GM10248 (cell line): ENCODE measurements at places on chromosomes 12 and 14.

DNA sequence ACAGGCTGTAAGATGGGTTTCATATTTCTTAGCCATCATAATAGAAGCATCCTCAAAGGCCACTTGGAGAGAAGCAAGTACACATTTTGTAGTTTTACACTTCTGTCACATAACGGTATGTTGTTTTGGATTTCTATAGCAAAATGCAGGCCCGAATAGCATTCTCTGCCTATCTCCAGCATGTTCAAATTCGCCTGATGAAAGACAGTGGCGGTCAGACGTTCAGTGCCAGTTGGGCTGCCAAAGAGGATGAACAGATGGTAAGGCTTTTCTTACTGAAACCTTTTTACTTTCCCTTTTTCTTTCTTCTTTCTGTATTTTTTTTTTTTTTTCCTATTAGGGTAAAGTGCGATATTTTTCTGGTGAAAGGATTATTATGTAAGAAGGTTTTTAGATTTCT is 110.5 kb downstream of the TTLL5 start:
- no peak for DNase-seq

GRCh38 chr12:63934936-63935335 is 90.4 kb downstream of the SRGAP1 start:
- no peak for DNase-seq

DNA sequence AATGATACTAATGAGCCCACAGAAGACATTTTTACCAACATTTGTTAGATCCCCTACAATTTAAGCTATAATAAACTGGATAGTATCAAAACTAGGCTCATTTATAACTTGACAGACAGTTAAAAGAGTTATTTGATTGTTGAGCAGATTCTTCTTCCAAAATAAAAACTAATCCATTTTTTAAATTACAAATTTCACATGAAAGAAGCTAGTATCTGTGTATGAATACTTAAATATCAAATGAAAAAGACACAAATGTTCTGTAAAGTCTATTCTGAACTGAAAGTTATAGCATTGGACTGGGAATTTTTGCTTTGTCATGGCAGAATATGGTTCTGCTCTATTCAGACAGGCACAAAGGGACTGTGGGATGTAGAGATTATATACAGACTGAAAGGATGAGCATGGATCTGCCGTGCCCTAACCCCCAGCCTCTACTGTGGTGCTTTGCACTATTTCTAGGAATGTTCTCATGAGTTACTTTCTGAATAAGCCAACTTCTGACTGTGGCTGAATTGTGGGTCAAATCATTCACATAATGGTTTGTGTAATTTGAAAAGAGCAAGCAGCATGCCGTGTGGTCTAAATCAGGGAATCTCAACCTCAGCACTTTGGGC is 352.7 kb downstream of the KCNH5 start:
- DNase-seq, result no peak

- DNase-seq, result no peak
Measured at GRCh38 chr14:36940476-36940875, 231.9 kb downstream of the SLC25A21 start.

DNA sequence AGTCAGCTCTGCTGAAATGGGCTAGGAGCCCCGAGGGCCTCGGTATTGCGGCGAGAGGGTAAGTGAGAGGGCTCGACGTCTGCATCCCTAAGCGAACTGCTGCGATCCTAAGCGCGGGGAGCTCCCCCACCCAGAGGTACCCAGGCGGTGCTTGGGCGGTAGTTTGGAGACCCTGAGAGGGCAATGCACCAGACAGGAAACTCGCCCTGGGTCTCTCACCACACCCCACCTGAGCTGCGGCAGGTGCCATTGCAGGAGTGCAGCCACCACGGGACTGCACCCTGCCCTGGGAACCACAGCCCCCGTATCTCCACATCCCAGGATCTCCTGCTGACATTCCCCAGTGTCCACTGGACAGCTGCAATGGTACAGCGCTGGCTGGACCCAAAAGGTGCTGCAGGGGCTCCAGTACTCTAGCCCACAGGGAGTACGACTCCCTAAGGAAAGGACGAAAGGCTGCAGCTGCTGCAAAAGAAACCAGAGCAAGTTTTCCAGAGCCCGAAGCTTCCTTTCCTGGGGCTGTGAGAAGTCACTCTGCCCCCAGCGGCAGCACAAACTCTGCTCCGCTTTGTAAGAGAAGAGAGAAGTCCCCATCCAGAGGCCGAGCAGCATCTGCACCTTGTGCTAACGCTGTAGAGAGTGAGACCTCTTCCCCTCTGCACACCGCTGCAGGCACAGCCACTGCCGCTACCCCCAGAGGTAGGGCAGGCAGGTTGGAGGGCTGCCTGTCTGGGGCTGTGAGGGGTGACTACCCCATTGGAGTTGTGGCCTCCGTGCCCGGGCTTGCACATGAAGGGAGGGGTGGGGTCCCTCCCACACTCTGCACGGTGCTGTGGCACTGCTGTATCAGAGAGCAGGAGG is 31.1 kb upstream of the MON2 start:
- peak; percentile 65 for DNase-seq

DNA sequence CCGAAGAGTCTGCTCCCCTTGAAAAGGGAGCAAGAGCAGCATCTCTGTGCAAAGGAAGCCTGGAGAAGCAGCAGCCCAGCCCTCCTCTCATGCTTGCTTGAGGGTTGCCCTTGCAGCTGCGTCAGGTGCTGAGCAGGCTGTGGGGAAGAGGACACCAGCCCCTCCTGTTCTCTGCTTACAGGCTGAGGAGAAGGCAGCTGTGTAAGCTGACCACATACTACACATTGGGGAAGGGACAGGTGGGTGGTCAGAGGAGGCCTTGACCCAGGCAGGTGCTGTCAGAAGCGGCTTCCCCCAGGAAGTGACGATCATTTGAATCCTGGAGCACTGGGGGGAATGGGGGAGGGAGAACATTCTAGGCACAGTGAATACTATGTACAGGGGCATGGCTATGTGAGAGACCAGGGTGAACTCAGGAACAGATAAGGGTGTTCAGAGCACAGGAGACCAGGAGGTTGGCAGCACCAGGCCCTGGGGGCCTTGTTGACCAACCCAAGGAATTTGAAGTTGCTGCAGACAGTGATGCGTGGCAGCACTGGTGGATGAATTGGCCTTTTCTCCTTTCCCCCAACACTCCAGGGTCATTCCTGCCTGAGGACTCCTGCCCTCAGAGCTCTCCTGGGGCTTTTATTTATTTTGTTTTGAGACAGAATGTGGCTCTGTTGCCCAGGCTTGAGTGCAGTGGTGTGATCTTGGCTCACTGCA is 2.7 kb upstream of the KLC1 start:
- DNase-seq, result no peak

GRCh38 chr14:69841656-69842055 is 37.6 kb upstream of the SMOC1 start:
- no peak for DNase-seq

- DNase-seq, result no peak
Measured at GRCh38 chr14:102825307-102826095, 48.3 kb downstream of the TRAF3 start.

- no peak for DNase-seq
Measured at GRCh38 chr12:98896938-98897337, 251.8 kb downstream of the APAF1 start.

DNA sequence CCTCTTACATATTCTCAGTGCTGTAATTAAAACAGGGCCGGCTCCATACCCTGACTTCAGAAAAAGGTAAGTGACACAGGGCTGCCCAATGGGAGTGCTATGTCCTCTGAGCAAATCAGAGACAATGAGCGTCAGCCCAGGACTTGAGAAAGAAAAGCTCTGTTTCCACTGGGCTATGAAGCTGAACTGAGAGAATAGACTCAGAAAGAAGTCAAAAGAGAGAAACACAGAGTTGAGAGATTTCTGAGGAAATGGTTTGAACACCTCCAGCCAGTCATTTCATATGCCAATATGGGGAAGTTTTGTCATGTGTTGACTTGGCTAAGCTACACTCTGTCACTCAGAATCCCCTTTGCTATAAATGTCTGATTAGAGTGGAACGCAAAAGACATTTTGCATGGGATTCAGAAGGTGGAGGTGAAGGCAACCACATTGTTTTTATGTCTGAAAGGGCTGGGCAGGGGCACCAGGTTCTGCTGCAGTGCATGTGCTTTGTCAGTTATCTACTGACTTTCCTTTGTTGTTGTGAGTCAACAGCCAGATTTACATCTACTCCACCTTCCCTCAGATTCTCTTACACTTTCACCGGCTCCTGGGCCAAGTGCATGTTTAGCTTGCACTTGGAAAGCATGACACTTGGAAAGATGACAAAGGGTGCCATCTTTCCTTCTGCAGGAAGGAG is 313.3 kb downstream of the DUSP6 start:
- no peak for DNase-seq

- DNase-seq, result no peak
Measured at GRCh38 chr12:56288705-56289387, 11.3 kb downstream of the CS start.

DNA sequence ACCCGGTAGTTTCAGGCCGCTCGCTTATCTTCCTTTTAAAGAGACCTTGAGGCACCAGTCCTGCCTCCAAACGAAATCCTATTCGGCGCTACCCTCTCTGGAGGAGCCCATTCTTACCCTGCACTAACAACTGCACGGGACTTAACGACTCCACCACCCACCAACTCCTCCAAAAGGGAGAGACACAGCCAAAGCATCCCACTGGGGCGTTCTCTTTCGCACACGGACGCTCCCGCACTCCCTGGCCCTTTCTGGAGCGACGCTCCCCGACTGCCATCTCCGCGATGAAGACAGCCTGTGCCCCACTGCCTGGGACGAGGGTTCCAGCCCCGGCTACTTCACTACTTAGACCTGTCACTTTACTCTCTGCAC is 650 bp downstream of the GALC start:
- peak; percentile 59 for DNase-seq

GRCh38 chr14:69285661-69286255 is 25.8 kb downstream of the GALNT16 start:
- DNase-seq, result no peak

GRCh38 chr14:90527978-90528377 is 131.1 kb downstream of the CALM1 start:
- DNase-seq, result no peak

DNA sequence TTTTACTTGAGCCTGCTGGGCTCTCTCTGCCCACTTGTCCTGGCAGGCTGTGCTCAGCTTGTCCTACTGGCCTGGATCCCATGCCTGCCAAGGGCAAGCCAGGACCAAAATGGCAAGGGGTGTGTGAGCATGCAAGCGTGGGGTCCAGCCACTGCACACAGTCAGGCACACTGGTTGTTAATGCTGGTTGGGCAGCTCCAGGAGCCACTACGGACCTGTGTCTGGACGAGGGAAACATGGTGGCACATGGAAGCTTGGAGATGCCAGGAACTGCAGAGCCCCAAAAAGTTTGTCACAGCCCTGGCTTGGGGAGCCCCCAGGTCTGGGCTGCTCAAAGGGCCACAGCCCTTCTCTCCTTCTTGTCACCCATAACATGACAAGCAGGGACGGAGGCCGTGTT is 83.8 kb downstream of the ACSS3 start:
- no peak for DNase-seq

- DNase-seq, result no peak
Measured at GRCh38 chr14:29007990-29008389, 241.4 kb downstream of the FOXG1 start.

GRCh38 chr12:10131111-10131690 is 1.2 kb upstream of the CLEC7A start:
- DNase-seq, result no peak

GRCh38 chr12:93055221-93055620 is 126.1 kb upstream of the EEA1 start:
- DNase-seq, result no peak

DNA sequence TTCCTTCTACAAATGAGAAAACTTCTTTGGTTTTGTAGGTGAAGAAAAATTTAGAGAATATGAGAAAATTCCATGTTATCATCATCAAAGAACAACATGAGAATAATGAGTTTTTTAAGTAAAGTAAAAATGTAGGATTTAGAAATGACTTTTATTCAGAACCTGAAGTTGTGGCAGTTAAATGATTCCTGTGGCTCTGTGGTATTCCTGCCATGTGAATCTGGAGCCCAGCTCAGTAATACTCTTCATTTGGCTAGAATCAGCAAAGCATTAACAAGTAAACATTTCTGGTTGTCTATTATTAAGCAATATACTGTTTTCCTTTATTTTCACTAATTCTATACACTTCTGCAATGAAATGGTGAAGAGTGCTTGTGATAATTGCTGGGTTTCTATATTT is 95.6 kb upstream of the E2F7 start:
- DNase-seq, result no peak

DNA sequence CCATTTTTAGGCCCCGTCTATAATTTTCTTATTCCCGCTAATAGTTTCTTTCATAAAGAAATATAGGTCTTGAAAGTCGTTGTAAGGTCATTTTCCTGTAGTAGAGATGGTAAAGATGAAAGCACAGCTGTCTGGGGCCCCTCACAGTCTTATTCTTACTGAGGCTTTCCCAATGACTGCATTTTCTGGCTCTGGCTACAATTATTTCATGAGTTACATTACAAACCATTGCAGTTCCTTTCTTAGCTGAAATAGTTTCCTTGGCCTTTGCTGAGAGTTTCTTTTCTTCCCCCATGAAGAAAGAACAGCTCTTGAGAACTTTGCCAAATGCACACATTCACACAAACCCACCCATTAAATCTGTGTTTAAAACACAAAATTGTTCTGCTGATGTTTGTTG is 113.0 kb downstream of the DYRK2 start:
- no peak for DNase-seq

DNA sequence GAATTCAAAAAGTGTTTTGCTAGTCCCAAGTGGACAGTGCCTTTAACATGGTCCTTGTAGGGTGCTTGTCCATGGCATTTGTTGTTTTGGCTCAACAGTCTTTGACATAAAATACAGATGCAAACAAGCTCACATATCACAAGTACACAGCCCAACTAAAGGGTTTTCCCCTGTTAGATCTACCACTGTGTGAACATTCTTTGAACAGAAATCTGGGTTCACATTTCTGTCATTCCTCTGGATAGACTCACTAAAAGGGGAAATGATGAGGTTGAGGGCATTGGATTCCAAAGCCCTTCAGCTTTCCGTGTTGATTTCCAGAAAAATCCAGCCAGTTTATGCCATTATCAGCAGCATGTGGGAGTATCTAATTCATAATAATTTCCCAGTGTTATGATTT is 54.1 kb downstream of the EP400 start:
- DNase-seq, result no peak

DNA sequence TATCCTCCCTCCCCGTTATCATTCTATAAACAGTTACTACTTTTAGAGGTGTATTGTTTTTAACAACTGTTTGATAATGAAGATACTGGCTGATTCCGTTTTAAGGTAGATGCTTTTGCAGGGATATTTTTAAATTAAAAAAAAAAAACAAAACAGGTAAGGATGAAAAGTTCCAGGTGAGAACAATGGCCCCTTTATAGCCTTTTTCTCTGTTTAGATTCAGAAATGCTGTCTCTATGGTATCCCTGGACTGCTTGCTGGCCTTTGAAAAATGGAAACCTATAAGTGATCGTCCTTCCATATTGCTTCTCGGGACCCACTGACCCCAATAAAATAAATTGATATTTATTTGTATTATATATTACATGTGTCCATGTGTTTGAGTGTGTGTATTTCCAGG is 23.2 kb upstream of the ANO6 start:
- DNase-seq, result no peak
